Stimulated activated effector memory CD8-positive, alpha-beta T cell treated with anti-CD3 and anti-CD28 coated beads, Interleukin-12 subunit alpha, Interleukin-12 subunit beta, amount 100 ng/mL, for 72 hours (primary cell): ENCODE measurements at places on chromosomes 1 and 21.

DNA sequence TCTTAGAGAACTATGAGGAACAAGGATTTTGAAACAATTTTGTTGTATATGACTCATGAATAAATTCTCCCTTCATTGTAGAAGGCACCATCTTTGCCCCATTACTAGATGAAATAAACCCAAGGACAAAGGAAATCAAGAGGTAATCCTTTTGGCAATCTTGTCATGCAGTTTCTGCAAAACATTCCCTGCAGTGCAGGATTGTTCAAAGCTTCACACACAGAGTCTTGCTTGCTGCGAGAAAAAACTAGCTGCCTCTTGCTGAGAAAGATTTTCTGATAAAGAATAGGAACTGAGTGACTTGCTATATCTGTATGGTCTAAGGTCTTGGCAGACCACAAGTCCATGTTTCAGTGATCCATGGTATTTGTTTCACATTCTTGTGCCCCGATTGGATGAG, 657.4 kb upstream of the ADGRL4 start:
- no peak for DNase-seq

- DNase-seq: no peak
Measured at GRCh38 chr1:154883919-154884868, 14.1 kb upstream of the KCNN3 start.

DNA sequence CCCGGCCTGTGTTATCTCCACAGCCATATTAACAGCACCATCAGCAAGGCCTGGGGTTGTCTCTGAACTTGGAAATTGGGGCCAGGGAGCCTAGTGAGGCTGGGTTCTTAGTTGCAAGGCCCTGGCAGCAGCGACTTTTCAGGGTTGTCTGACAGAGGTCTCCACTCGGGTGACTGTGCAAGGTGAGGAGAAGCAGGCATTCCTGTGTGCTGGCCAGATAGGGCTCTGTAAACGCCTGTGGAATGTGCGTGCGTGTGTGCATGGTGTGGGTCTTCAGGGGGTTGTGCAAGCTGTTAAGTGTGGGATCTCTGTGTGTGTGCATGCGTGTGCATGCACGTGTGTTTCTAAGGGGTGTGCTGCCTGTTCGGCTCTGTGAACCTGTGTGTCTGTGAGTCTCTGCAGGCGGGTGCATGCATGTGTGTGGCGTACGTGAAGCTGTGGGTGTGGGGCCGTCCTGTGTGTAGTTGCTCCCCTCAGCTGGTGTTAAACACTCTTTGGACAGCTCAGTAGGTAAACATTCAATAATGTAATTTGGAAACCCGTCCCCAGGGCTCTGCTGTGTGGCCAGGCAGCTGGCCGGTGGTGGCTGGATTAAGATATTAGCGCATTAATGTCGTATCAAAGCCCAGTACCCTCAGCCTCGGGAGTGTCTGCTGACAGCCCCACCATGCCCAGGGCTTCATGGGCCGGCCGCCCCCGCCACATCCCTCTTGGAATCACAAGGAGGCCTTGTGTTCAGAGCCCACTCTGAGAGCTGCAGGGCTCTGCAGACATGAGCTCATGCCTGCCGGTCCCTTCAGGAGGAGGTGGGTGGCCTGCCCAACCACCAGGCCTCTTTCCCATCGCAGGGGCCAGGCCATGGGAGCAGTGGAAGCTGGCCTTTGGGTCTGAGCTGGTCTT, 189.9 kb downstream of the FOXD2 start:
- no peak for DNase-seq

GRCh38 chr21:43741423-43742096, 22.6 kb downstream of the PDXK start:
- no peak for DNase-seq

GRCh38 chr1:207049514-207049913, 1.5 kb downstream of the YOD1 start:
- no peak for DNase-seq

DNA sequence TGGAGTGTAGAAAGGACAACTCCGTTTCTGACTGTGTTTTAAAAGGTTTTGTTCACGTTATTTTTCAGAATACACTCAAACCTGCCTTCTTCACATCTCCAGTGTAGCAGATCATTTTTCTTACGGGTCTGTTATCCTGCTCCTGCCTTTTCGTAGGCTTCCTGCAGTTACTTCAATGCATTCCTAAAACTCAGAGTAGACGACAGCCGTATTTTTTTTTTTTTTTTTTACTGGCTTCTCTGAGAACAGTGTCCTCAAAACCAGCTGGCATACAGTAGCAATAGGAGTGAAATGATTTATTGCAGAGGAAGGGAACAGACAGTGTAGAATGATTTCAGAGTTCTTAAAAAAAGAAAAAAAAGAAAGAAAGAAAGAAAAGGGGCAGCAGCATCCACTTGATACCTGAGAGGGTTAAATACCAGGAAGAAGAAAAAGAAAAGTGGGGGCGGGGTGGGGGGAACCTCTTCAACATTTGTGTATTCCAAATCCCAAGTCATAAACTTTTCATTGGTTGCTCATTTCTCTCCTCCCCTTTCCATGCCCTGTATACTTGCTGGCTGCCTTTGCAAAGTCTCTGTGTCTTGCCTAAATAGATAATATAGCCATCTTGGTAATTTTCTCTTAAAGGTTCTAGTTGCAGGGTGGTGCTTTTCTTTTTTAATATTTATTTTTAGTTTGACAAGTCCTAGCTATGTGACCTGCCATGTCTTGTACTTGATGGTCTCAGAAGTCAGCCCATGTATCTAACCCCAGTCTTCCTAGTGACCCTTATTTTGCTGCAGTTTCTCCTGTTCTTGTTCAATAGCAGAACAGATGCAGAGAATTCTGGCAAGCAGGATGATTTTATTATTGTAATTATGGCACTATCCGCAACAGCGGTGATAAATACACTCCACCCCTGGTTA, 2.8 kb downstream of the TGFB2 start:
- DNase-seq: no peak

DNA sequence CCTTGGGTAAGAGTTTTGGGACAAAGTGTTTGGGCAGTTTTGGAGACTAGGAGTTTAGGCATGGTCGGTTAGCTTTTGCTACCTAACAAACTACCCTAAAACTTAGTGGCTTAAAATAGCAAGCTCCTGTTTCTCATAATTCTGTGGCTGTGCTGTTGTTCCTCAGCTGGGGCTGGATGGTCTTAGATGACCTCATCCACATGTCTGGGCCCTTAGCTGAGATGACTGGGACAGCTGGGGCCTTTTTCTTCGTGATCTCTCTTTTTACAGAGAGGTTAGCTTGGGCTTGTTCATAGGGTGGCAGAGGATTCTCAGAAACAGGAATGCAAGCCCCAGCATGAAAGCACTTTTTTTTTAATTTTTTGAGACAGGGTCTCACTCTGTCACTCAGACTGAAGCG, 6.6 kb downstream of the ATP1A4 start:
- DNase-seq: no peak

DNA sequence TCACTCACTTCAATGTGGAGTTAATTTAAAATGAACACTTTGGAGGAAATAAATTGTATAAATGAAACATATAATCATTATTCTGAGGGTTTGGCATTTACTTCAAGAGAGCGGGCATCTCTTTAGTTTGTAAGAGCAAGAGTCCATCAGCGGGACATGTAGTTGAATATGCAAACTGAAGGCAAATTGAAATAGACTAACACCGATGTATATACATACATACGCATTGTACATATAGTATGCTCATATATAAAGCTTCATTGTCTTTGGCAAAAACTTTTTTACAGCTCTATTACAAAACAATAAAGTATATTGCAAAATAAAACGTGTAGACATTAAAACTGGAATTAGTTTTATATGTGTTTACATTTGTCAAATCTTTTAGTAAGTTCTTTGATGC, 328.9 kb downstream of the LTN1 start:
- DNase-seq: no peak

- DNase-seq: no peak
Measured at GRCh38 chr1:231800108-231800507, 173.5 kb downstream of the DISC1 start.

- DNase-seq: no peak
Measured at GRCh38 chr1:219529116-219529515, 83.8 kb downstream of the ZC3H11B start.

DNA sequence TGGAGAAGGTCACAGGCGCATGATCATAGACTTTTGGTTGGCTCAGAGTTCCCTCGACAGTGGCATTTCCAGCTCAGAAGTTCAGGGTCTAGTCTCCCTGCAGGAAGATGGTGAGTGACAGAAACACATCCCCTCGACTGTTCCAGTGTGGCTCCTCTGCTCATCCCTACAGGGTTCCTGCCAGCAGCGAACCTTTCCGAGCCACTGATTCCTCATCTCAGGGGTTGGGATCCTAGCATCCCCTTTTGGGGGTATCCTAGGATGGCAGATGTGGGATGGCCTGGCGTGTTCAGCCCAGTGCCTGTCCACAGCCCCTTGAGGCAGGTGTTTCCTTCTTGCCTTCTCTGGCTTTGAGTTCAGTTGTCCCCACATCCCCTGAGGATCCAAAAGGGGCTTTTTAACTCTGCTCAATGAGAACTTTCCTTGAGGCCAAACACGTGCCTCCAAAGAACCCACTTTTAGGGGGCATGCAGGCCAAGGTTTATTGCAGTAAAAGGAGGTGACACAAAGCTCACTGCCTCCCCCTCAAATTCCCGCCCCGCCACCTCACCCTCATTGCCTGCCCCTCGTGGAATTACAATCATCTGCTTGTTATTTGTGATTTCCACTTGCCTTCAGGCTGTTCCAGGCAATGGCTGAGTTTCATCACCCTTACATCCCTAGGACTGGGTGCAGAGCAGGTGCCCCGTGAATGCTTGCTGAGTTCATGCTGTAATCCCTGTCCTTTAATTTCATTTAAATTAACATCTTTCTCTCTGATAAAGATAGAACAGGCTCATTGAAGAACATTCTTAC, 440.7 kb downstream of the CAMTA1 start:
- DNase-seq: no peak

- DNase-seq: no peak
Measured at GRCh38 chr1:1004420-1004779, 4.5 kb upstream of the HES4 start.

DNA sequence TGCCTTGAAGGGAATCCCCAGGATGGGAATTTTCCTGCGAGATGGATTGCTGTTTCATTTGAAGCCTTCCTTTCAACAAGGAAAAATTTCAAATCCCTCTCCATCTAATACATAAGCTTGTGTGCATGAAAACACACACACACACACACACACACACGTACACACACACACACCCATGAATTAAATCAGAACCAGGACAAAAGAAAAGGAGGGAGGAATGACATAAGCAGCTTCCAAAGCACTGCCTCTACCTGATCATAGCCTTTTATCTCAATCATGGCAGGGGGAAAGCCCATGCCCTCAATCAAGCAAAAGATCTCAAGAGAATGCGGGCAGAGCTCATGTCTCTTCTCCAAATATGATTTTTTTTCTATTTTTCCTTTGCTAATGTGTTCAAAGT, 139.7 kb downstream of the SLC44A5 start:
- no peak for DNase-seq

- DNase-seq: no peak
Measured at GRCh38 chr21:29904359-29905282, 35.2 kb downstream of the GRIK1 start.

DNA sequence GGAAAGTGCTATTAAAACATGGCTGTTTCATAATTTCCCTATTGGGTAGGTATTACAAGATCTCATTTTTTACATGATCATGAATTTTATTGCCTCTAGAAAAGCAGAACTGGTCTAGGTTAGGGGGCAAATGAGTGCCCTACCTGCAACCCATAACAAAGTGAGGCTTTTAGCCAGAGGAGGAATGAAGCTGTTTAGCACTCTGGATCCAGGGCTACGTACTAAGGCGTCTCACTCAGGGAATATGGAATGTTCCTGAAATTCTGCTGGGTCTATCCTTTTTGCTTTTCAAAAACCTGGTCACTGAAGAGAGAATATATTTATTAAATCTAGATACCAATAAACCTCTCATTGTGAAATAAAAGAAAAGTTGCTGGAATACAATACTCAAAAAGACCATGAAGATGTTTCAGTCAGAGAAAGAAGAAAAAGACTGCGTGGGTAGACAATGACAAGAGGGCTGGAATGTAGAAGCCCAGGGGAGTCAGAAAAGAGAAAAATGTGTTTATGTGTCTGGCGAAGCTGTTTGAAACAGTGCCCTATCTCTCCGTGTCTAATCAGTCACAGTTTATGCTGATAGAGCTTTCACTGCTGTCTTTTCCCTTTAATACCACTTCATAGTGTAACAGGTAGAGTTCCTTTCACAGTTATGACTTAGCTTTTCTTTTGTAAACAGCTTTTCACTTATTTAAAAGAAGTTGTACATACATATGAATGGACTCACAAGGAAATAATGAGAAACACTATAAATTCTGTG, 25.0 kb upstream of the SYDE2 start:
- no peak for DNase-seq

DNA sequence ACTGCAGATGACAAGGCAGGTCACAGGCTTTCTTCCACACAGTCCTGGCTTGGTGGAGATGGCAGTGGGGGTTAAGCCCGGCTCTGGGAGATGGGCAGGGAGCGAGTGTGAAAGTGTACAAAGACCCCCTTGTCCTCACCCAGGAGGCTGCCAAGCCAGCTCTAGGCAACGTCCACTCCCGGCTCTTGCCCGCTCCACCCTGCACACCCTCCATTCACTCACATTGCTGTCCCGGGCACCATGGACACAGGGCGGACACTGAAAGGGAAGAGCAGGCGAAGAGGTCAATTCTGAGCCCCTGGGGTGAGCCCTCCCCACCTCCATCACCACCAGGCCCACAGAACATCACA, 8.9 kb downstream of the COL16A1 start:
- no peak for DNase-seq

- no peak for DNase-seq
Measured at GRCh38 chr1:219670426-219671149, 57.7 kb upstream of the ZC3H11B start.

DNA sequence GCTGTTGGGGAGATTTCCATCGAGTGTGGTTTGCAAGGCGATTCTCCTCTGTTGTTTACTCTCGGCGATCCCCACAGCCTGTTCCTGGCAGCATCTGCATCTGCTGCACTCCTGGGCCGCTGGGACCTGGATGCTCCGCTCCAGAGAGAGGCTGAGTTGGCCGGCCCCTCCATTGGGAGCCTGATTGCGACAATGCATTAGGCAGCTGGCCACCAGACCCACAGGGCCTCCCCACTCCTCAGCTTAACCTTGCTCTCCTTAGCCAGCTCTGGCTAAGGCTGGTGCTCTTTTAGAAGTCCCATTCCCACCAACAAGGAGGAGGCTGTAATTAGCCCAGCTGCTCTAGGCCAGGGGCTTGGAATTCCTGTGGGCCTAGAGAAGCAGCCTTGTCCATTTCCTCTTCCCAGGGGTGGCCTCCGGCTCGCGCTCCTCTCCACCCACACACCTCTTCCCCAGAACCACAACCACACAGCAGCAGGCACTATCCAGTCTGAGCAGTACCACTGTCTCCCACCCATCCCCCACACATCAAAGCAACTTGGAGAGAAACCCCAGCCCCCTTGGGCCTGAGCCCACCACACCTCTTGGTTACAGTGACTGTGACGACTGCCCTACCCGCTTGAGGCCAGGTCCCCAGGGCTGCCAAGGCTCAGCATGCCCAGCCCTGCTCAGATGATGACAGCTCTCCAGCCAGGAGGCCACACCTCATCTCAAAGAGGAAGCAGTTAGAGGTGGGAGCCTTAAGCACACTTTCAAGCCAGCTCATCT, 193.8 kb upstream of the EDN2 start:
- DNase-seq: no peak

GRCh38 chr1:84089465-84089864, 54.6 kb upstream of the PRKACB start:
- DNase-seq: no peak
